ENCODE measurements at places on chromosomes 5 and 9.

- DNase-seq = no peak
Observed at GRCh38 chr5:7686794-7687193, 164.1 kb downstream of the CFAP90 start.

DNA sequence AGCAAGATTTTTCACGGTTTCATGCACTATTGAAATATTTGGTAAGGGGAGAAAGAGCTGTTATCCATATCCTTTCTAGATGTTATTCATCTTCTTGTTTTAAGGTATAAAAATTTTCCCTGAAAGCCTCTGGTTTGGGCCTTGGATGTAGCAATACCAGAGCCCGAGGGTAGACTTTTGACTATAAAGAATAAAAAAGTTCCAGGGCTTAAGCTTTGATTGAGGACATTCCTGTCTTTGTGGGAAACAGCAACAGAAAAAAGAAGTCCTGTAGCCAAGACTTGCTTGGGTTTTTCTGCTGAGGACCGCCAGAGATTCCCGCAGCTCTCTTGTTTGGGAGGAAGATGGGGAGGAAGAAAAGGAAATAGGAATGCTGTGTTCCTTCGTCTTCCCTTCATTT is 440.0 kb upstream of the WWC1 start:
- DNase-seq = no peak

DNA sequence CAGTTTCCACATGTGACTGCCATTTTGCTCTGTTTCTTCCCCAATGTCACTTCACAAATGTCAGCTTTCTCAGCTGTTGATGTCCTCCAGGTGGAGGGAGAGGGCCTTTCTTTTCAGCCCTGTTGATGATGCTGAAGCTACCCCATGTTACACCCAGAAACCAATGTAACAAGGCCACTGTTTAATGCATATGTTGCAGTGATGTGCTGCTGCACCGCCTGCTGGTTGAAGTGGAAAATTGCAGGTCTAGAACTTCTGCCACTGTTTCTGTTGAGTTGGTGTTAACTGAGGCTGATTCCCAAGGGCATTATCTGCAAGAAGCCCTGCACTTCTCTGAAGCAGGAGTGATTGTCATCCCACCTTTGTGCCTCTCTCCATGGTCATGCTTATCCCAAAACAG is 428.4 kb downstream of the KDM4C start:
- DNase-seq = no peak

DNA sequence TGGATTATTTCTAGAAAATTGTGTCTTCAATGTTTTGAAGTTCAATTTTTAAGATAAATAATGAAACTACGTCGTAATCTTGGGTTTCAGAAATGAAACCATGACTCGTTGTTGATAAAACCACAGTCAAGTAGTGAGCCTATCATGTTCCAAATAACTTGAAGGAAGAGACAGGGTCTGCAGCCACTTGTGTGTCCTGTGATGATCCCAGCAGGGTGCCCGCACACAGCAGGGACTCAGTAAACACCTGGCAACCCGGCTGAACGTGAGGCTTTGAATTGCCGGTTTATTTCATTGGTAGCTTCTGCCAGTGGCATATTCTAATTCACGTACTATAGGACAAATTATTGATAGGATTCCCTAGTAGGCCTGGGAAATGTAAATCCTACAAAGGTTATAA is 679.6 kb downstream of the IRX1 start:
- DNase-seq = no peak

DNA sequence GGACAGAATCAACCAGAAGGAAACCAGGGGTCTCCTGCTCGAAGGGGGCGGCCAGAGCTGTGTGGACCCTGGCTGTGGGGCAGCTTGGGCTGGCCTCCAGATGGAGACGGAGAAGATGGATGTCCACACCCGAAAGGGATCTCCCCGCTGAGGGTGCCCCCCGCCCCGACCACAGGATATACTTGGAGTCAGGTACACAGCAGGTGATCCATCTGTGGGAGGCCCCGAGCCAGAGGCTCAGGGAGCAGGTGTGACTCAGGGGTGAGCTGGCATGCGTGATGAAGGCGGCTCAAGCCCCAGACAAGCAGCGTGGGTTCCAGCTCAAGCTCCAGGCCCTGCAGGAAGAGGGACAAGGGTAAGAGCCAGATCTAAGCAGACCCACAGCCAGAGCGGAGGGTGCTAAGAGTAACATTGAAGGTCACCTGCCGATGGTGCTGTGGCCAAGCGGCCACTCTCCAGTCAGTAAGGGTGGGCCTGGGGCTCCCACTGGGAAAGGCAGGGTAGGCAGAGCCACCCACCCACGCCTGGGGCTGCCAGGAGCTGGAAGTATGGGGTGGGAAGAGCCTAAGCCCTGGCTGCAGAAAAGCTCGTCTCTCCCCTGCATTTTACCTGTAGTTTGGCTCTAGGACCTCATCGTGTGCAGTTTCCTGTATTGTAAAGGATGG is 30.6 kb upstream of the MVB12B start:
- DNase-seq = no peak

- peak; percentile 87 for DNase-seq
Observed at GRCh38 chr5:172868924-172869591, 35.0 kb downstream of the ERGIC1 start.

- DNase-seq = no peak
Observed at GRCh38 chr9:122228568-122229484, at the start of gene LHX6. LHX6 (minus strand) TSS chr9:122228957; CDS start chr9:122228740, 217 bp downstream.

DNA sequence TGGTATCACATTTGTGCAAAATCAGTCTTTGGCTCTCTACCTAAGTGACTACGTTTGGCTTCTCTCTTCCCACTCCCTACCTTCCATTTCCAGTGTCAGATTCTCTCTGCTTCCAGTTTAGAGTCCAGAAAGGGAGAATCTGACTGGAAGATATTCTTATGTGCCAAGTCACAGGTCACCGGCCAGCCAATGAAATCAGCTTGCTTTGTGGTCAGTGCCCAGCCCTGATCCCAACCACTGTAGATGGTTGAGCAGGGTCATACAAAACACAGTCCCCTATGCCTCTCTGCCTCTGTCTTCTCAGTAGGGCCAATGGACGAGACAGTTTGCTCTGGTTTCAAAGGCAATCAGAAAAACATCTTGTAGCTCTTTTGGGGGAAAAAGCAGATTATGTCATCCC is 15.6 kb upstream of the EPB41L4B start:
- DNase-seq = no peak

DNA sequence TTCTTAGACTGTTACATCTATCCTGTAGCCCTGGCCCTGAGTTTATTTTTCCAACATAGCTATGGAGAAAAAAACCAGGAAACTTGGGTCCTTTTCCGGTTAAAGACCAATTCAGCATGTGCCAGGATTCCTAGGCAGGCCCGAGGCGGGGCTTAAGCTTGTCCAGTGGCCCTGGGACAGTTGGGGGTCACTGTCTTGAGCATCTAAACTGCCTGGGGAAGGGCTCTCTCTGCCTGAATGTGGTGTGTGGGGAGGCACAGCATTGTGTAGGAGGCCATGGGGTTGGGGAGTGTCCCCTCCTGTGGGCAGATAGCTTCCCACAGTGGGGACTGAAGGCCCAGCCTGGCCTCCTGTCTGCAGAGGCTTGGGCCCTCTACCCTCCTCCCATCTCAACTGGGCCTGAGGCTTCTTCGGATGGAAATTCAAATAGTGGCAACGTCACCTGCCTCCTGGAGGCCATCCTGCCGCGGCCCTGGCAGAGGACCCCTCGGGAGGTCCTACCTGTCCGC is 88.8 kb downstream of the PHF2 start:
- DNase-seq = no peak

- DNase-seq = no peak
Observed at GRCh38 chr5:91408710-91409109, 25.6 kb upstream of the ARRDC3 start.

- no peak for DNase-seq
Observed at GRCh38 chr5:31459594-31459993, 72.3 kb downstream of the DROSHA start.

GRCh38 chr9:90950600-90950999 is 149.0 kb downstream of the SYK start:
- DNase-seq = no peak

GRCh38 chr9:130209422-130209821 is 37.2 kb downstream of the NCS1 start:
- no peak for DNase-seq

DNA sequence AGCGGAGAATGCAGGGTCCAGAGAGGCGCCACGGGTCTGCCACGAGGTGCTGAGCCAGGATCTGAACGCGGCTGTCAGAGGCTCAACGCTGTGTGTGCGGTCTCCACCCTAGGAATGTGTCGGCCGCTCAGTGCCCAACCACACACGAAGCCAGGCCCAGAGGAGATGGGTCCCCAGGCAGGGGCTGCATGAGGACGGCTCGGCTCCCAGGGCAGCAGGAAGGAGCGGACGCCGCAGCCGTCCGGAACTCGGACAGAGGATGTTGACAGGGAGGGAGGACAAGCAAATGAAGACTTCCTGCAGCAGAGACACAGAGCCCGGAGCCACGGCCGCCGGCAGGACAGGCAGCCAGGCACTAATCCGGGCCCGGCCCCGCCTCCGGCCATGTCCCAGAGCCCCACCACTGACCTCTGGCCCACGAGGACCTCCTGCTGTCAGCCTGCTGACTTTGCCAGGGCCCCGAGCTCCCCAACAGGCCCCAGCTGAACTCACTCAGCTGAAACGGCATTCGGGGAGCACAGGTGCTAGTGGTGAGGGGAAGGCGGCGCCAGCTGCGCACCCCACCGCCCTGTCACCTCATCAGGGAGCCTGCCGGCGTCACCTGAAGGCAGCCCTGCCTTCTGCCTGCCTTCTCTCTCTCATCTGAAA is 12.7 kb downstream of the VAV2 start:
- DNase-seq = no peak

DNA sequence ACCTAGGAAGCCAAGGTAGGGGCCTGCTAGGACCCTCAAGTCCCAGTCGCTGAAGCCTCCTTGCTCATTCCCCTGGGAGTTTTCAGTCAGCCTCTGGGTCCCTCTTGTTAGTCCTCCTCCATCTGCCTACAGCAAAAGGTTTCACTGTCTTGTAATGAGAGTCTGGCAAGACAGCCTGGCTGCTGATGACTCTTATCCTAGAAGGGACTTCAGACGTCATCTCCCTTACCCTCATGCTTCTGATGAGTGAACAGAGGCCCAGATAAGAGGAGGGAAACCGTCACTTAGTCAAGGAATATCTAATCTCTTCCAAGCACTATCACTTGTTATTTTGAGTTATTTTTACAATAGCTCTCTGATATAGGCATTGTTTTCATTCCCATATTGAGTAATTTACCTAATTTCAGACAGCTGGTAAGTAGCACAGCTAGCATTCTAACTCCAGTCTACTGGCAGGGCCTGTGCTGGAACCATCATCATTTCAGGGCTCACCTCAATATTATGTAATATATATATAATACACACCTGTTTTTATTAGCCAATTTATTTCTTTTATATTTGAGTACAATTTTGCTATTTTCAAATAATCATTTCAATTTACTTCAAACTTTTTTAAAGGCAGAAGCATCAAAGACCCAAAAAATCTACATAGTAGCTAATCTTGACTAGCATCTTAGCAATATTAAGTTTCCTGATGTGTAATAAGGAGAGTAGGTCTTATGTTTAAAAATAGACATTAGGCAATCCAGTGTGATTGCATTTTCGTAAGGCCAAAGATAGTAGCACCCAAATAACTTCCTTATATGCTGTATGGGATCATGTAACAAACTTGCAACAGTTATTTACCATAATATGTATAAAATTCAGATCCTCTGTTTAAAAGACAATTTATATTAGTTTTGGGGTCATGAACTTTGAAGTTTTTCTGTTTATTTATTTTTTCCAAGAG is 7.9 kb downstream of the CMYA5 start:
- DNase-seq = no peak

DNA sequence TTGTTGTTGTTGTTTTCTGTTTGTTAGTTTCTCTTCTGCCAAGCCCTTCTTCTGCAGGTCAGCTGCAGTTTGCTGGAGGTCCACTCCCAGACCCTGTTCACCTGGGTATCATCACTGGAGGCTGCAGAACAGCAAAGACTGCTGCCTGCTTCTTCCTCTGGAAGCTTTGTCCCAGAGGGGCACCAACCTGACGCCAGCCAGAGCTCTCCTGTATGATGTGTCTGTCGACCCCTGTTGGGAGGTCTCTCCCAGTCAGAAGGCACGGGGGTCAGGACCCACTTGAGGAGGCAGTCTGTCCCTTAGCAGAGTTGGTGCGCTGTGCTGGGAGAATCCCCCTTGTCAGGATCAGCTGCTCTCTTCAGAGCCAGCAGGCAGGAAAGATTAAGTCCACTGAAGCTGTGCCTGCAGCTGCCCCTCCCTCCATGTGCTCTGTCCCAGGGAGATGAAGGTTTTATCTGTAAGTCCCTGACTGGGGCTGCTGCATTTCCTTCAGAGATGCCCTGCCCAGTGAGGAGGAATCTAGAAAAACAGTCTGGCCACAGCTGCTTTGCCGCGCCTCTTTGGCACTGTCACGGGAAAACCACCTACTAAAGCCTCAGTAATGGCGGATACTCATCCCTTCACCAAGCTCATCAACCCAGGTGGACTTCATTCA is 299.2 kb downstream of the EDIL3 start:
- DNase-seq = no peak

GRCh38 chr5:98769959-98770208 is 3.6 kb upstream of the RGMB start:
- DNase-seq = no peak

GRCh38 chr5:94174748-94175411 is 433.5 kb upstream of the POU5F2 start:
- no peak for DNase-seq

DNA sequence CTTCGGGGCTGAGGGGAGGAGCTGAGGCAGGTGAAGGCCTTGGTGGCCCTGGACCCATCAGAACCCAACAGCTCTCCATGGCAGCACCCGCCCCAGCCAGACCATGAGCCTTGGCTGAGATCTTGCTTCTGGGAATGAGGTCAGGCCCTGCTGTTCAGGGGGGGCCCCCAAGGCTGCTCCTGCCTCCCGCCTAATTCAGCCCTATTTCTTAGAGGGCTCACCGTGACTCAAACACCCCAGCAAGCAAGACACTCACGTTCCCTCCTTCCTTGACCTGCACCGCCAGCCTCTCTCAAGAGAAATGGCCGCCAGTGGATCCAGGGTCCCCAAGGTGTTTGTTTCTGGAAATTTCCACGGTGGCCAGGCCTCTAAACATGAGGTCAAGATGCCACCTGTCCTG is 61.4 kb upstream of the PPP1R26 start:
- no peak for DNase-seq

DNA sequence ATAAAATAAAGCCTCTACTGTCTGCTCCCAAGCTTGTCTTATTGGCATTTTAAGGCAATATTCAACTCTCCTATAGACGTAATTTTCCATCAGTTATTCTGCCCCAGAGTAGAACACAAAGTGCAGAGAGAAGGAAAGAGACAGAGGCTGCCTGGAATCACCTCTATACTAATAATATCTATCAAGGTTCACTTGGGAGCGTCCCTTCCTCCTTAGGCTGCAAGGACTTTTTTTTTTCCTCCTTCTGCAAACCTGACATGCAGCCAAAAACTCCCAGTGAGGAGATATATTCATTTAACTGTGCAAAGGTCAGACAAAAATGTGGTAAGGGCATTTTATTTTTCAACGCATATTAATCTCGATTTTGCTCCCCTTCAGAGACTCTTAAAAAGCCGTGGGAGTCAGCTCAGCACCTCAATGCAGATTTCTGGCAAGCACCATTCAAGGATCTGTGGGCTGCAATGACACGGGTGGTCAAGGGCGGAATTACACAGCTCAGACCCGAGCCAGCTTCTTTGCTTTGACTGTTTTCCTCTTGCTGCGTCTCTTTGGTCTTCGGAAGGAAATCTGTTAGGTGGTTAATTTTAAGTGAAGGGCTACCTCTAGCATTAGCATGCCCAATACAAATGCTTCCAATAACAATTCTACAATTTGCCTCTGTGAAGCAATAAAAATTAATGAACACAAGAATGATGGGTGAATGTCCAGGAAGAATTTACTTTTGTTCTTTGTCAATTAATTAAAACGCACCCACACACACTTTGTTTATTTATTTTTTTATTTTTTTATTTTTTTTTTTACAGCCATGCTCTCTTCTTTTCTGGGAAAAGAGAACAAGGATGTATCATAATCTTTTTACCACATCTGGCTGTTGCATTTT is 587.7 kb upstream of the GRAMD2B start:
- DNase-seq = no peak
